Muscle of leg (tissue), 16 donors: ENCODE measurements at places on chromosomes 13 and 19. TPM values are rescaled to one million over a fixed set of nuclear protein-coding genes. Genes with fewer than 3 reads are reported as not detected.

DNA sequence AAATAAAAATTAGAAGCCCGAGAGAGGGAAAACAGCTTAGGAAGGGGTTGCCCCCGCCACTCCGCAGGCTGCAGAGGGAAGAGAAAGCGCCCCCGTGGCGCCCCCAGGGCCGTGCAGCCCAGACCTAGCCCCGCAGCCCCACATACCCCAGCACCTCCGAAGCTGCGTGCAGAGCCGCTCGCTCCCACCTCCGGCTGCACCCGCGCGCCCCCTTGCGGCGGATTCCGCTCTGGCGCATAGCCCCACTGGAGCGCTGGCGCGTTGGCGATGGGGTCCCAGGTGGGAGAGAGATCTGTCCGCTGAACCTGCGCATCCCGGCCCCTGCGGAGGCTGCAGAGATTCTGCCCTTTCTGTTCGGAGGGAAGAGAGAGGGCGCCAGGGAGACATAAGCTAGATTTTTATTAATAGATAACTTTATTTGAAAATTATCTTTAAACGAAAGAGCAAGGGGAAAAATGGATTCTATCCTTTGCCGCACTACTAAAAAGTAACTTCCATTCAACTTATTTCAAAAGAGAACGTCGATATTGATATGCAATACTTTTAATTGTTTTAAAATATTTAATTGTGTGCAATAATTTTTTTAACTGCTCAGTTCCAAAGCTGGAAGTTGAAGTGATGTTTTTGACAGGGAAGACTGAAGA, 11.7 kb upstream of the CLN5 start:
- peak overlapping the region; percentile 28 for H3K4me3 ChIP-seq
- H3K27me3 ChIP-seq = no peaks in the 10 kb centered on the region
- no peaks in the 10 kb centered on the region for H3K36me3 ChIP-seq
- H3K4me1 ChIP-seq = peaks cover 12% of the 10 kb centered on the region
- DNase-seq = peak; percentile 80

DNA sequence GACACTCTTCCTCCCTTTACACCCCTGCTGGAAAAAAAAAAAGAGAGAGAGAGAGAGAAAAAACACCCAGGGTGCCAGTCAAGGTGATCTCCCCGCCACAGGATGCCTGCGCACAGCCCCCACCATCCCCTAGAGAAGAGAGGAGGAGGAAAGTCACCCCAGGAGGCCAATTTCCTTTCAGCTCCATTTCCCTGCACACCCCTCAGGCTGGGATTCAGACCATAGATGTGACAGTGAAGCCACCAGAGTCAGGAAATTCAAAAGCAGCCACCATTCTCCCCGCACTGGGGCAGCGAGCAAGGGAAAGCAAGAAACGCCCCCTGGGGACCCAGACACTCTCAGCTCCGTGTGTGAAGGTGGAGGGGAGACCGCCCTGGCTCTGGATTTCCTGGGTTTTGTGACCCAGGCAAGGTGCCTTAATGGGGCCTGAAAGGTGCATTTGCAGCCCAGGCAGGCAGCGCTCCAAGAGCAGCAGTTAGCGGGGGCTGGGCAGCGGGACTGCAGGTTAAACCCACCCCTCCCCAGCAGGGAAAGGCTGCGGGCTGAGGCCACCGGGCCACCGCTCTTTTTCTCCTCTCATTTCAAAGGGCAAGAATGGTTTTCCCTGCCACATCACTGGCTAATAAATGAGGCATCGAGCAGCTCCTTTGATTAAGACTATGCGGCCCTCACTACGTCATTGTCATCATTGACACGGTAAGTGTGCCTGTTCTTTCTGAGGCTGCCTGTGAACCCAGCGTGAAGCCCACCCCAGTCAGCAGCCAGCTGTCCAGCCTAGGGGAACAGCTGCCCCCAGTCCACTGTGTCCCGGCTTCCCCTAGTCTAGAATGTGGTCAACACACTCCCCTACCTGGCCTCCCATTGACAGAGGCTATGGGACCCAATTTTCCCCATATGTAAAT, 83.8 kb upstream of the TM9SF2 start:
- no peaks in the 10 kb centered on the region for H3K36me3 ChIP-seq
- peaks cover 13% of the 10 kb centered on the region for H3K27me3 ChIP-seq
- no peak for DNase-seq
- H3K4me1 ChIP-seq = peaks cover 6% of the 10 kb centered on the region
- H3K27ac ChIP-seq = no peak overlapping the region

DNA sequence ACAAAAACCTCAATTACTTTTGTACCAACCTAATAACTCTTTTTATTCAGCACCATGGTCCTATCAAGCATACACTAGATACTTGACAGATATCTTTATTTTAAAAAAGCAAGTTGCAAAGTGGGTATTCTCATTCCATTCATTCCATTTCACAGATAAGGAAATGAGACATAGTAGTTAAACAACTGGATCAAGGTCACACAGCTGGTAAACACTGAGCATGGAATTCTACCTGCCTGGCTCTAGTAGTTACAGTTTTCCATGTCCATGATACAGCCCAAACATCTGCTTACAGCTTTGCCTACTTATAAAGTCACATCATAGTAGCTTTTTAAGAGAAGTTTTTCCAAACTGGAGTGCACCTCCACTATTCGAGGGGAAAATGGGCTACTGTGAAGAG, 57.1 kb upstream of the SERTM1 start:
- H3K27ac ChIP-seq = no peak overlapping the region
- no peak overlapping the region for H3K4me3 ChIP-seq
- H3K36me3 ChIP-seq = no peaks in the 10 kb centered on the region
- DNase-seq = no peak

DNA sequence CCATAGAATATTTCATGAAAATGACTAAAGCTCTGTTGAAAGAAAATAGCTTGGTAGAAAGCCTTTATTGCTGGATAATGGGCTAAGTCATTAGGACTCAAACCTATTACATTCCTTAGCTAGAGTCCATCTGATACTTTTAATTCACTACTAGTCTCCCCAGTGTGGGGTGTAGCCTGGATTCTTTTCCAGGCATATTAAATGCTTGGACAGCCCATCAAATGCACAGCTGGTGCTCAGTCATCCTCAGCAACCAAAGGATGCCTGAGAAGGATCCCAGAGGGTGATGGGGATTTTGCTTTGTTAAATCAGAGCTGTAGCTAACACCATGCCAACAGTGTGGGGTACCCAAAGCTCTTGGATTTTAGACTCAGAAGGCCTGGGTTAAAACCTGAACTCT, 153.5 kb downstream of the DLEU7 start:
- no peaks in the 10 kb centered on the region for H3K36me3 ChIP-seq
- H3K27me3 ChIP-seq = no peaks in the 10 kb centered on the region
- H3K4me3 ChIP-seq = no peak overlapping the region
- peaks cover 31% of the 10 kb centered on the region for H3K4me1 ChIP-seq

The WDR88 gene
- total RNA-seq = 0.09 TPM
